Fibroblast of villous mesenchyme (primary cell): ENCODE measurements at places on chromosomes 13 and 19. TPM values are rescaled to one million over a fixed set of nuclear protein-coding genes. Genes with fewer than 3 reads are reported as not detected.

The KCNN1 gene
- under 0.01 TPM in 2 replicates for total RNA-seq

The PSG1 gene
- total RNA-seq: 3.9 and 11.2 TPM in 2 replicates

The KIR3DL2 gene
- not detected in 2 replicates for total RNA-seq

The CGB5 gene
- total RNA-seq: 0.32 TPM in 1 of 2 replicates, not detected in the other

The MCF2L gene
- total RNA-seq: under 0.01 TPM in 1 of 2 replicates, not detected in the other

The RNF113B gene
- total RNA-seq: not detected in 2 replicates

The NCAN gene
- total RNA-seq: under 0.01 TPM in 1 of 2 replicates, not detected in the other

The SMAD9 gene
- total RNA-seq: 4.2 and 4.3 TPM in 2 replicates

The ZNF729 gene
- total RNA-seq: not detected in 2 replicates

The IRGC gene
- total RNA-seq: not detected in 2 replicates

The GPR18 gene
- not detected in 2 replicates for total RNA-seq

The NLRP11 gene
- not detected in 2 replicates for total RNA-seq

The NCCRP1 gene
- total RNA-seq: not detected in 2 replicates

The PCDH20 gene
- under 0.01 and 0.43 TPM in 2 replicates for total RNA-seq

The NMRK2 gene
- not detected in 2 replicates for total RNA-seq

The SHISA7 gene
- not detected in 2 replicates for total RNA-seq

The TBXA2R gene
- 4.3 and 4.8 TPM in 2 replicates for total RNA-seq

The MEIS3 gene
- 38.0 and 60.6 TPM in 2 replicates for total RNA-seq

The PPM1N gene
- 1.3 and 2.3 TPM in 2 replicates for total RNA-seq

The GPR108 gene
- total RNA-seq: 28.3 and 34.1 TPM in 2 replicates

The ZNF418 gene
- 3.5 and 5.2 TPM in 2 replicates for total RNA-seq

The SMIM7 gene
- 60.6 and 68.7 TPM in 2 replicates for total RNA-seq

The DLEU7 gene
- total RNA-seq: not detected in 2 replicates
